Right lobe of liver (tissue), 6 donors: ENCODE measurements at places on chromosomes 12 and 14. TPM values are rescaled to one million over a fixed set of nuclear protein-coding genes. Genes with fewer than 3 reads are reported as not detected.

The ARHGAP9 gene
- 7.2 TPM for total RNA-seq

The GRIP1 gene
- not detected for total RNA-seq

GRCh38 chr14:84435820-84436324, 1094.1 kb upstream of the FLRT2 start:
- no peak for DNase-seq

The GPR68 gene
- not detected for total RNA-seq

The SAV1 gene
- 9.2 TPM for total RNA-seq

DNA sequence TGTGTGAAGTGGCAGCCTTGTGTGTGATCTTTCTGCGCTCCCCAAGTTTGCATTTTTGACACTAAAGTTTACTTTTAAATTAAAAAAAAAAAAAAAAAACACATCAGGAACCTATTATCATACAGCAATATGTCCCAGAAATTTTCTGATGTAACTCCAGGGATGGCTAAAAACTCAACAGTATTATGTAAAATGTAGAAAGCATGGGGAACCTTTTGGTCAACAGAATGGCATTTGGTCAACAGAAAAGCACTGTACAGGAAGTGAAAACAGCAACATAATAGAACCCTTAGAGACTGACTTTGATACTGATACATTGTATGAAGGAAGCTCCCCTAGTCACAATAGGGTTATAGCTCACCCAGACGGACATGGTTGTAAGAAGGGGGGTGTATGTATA, 224.3 kb downstream of the ITPR2 start:
- DNase-seq: no peak

The ARHGEF40 gene
- 17.1 TPM for total RNA-seq

DNA sequence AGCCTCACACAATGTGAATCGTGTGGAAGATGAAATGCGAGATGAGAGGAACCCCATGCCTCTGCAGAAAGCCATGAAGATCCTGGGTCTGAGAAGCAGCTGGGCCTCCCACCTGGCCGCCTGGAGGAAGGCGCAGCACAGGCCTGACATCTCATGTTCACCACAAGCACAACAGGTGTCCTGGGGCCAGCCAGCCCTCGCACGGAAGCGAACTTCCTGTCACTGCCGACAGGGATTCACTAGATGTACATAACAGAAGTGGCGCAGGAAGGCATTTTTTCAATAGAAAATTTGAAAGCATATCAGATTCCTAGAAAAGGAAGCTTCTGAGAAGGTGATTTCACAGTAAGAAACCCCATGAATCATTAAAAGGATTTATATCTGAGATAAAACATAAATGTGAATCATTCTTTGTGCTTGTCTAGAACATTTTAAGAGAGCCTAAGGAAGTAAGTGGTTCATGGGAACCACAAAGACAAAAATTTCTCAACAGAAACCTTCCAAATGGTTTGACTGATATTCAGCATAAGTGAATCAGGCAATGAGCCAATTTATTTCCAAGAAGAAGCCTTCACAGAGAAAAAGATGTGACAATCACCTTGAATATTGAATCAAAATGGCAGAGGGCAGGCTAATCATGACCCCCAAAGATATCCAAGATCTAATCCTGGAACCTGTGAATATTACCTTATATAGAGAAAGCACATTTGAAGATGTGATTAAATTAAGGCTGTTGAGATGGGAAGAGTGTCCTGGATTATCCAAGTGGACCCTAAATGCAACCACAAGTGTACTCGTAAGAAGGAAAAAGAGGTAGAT, 311.9 kb downstream of the DUSP6 start:
- DNase-seq: no peak

DNA sequence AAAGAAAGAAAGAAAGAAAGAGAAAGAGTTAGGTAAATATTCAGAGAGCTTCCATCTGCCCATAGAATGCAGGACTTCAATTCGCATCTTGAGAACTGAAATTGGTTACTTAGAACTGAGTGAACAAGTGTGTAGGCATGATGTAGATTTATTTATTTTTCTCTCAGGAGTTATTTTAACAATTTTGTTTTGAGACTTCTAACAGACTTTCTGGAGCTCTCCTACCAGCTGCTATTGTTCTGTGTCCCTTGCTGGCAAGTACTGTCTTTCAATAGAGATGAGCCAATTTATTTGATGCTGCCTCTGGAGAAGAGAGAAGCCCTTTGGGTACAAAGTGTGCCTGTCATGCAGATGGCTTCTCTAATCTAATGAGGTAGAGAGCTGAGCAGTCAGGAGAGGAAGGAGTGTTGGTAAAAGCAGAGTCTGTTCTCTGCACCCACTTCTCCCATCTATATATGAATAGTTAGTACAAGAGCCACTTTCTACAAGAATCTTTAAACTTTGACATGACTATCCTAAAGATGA, 67.0 kb downstream of the SYT1 start:
- no peak for DNase-seq

GRCh38 chr12:870378-870777, 79.1 kb downstream of the RAD52 start:
- DNase-seq: no peak

The GLIPR1L1 gene
- not detected for total RNA-seq

GRCh38 chr12:12723681-12724420, 6.7 kb downstream of the CDKN1B start:
- peak; percentile 71 for DNase-seq

- no peak for DNase-seq
Measured at GRCh38 chr12:91743280-91743679, 402.4 kb downstream of the BTG1 start.

DNA sequence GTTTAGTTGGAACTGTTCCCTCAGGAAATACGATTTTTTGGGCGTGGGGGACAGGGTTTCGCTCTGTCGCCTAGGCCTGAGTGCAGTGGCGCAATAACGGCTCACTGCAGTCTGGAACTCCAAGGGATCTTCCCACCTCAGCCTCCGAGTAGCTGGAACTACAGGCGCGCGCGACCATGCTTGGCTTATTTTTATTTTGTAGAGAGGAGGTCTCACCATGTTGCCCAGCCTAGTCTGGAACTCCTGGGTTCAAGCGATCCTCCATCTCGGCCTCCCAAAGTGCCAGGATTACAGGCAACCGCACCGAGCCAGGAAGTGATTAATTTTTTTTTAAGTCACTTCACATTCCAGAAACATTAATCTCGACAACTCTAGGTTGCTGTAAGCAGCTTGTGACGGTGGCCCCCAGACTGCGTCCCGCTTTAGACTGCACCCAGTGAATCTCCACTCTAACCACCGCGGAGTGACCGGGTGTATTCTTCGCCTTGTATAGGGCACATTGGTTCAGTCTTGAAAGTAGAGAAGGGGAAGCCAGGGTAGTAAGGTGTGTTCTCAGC, 830 bp upstream of the MIS18BP1 start:
- peak; percentile 66 for DNase-seq

DNA sequence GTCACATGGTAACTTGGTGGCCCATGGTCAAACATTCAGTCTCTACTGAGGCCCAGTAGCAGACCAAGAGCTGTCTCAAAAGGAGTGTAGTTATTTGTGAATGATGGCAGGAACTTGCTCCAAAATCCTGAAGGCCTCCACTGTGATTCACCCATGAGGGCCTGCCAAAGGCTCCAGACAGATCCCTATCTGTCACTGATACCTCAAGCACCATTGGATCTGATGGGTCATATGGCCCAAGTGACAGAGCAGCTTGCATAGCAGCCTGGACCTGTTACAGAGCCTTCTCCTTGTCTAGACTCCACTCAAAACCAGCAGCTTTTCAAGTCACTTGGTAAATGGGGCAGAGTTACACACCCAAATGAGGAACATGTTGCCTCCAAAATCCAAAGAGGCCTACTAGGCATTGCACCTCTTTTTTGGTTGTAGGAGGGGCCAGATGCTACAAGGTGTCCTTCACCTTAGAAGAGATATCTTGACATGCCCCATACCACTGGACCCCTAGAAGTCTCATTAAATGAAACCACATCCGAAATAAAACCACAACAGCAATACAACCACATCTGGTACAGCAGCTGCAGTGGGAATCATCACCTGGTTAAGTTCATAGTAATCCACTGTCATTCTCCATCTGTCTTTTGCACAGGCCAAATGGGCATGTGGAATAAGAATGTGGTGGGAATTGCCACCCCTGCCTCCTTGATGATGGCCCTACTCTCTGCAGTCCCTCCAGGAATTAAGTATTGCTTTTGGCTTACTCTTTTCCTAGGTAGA, 150.4 kb upstream of the MAX start:
- DNase-seq: no peak

DNA sequence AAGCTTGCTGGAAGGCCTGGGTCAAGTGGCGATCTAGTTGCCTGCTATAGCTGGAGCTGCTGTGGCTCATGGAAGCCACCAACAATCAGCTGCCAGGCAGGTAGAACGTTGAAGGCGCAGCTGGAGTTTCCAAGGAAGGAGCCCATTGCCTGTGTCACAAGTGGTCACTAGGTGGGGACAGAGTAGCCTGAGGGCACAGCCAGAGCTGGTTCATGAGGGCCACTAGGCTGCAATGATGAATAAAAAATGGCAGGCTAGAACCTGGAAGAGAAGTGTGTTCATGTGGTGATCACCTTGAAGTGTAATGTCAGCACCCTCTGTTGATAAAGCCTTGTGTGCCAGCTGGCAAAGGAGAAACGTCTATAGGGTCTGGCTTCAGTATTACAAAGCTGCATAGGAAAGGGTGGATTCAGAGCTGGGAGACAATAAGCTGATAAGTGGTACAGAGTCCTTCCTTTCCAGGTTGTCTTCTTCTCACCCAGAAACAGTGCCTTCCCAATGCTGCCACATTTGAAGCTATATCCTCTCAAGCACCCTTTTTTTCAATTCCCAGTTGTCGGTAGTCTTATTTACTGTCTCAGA, 165.8 kb downstream of the EMP1 start:
- peak; percentile 63 for DNase-seq

GRCh38 chr12:64938179-64938578, 113.7 kb downstream of the TBC1D30 start:
- DNase-seq: no peak

The TAS2R8 gene
- not detected for total RNA-seq

DNA sequence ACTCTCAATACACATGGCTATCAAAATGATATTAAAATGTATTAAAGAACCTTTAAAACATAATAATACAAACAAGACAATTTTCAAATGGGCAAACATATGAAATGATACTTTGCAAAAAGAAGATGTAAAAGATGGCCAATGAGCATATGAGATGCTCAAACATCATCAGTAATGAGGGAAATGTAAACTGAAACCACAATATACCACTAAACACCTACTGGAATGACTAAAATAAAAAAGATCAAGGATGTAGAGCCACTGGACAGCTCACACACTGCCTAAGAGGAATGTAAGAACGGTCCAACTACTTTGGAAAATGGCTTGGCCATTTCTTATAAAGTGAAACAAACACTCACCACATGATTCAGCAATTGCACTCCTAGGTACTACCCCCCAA, 97.2 kb upstream of the BBS10 start:
- DNase-seq: no peak

- no peak for DNase-seq
Measured at GRCh38 chr14:95267306-95267705, 52.4 kb downstream of the CLMN start.

GRCh38 chr12:69330475-69331473, 17.4 kb upstream of the LYZ start:
- DNase-seq: peak; percentile 55

DNA sequence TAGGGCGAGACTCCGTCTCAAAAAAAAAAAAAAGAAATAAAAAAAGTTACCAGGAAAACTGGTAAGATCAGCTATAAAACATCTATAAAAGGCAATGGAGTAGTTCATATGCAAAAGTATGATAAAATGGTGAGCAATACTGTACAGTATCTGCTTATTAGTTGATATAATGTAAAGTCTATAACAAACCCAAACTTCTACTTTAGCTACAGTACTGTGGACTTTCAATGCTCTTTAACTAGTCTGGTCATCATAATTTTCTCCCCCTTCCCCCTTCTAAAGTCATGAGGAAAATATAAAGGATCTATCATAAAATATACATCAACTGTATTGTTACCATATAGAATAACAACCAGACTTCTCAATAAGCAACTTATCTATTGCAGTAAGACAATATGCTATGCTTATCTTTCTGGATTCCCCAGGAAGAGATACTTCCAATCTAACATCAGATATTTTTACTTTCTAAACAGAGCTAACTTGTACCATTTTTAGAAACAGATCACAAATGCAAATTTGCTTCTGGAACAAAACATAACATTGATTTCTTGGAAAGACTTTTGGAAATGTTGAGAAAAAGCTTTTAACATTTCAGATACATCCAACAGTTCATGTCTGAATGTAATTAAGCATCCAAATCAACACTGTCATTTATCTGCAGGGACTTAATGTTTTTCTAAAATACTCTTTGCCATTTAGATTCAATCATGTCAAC, 43.8 kb downstream of the MDM2 start:
- DNase-seq: no peak

DNA sequence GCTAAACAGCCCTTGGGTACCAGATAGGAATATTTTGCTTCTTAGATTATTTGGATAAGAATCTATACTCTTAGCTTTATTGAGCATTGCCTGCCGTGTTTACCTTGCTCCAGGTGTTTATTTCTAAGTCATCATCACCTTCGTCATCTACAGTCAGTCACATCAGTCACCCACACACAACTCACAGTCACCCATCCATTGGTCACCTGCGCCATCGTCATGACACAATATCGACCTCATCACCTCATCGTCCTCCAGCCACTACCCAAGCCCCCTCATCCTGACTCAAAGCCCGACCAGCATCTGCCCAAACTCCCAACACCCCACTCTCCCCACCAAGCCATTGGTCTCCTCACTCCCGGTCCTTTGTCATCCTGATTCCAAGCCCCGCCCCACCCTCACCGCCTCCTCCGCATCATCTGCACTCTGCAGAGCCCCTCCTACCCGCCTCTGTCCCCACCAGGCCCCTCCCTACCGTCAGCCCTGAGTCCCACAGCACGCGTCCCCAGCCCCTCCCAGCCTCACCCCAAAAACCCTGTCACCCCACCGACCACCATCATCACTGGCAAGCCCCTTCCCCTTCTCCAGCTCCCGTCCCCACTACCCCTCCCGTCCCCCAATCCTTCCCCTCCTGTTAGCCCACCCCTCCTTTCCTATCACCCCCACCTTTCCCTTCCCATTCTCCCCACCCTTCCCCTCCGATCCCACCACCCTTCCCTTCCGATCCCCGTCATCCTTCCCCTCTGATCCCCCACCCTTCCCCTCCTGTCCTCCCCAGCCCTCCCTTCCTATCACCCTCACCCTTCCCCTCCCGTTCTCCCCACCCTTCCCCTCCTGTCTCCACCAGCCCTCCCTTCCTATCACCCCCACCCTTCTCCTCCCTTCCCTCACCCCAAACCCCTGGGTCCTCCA, 9.8 kb downstream of the DLK1 start:
- no peak for DNase-seq

- no peak for DNase-seq
Measured at GRCh38 chr12:62279058-62279457, 18.9 kb downstream of the USP15 start.

The SIX6 gene
- not detected for total RNA-seq

The CLECL1 gene
- 0.56 TPM for total RNA-seq

The FOXA1 gene
- 33.3 TPM for total RNA-seq
